Hematopoietic multipotent progenitor cell treated with erythropoietin and hydrocortisone succinate and interleukin-3 and kit ligand, for 8 days (in vitro differentiated cells): ENCODE measurements at places on chromosomes 13 and 19.

DNA sequence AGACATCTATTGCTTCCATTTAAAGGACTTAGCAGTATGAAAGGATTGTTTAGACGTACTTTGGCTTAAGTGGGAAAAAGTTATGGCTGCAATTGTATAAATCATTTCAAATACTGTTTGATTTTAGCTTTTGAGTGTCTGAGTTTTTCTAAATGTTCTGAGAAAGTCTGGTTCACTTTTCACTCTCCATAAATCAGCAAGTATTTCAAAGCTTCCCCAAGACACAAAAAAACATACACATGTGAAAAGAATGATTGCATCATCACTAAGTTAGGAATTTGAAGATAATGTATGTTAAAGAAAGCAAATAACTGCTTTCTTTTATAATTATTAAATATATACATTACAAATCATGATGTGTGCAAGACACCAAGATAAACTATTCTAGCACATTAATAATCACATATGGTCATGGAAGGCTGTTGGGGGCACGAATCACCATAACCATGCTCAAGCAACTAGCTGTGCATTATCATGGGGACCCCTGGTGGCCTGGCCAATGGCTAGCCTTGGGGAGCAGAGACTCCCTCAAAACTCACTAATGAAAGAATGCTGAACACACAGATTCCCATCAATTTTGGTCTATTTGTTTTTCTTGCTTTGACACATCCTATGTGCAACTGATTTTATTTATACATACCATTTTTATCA is 111.1 kb downstream of the MIPEP start:
- DNase-seq, result no peak

DNA sequence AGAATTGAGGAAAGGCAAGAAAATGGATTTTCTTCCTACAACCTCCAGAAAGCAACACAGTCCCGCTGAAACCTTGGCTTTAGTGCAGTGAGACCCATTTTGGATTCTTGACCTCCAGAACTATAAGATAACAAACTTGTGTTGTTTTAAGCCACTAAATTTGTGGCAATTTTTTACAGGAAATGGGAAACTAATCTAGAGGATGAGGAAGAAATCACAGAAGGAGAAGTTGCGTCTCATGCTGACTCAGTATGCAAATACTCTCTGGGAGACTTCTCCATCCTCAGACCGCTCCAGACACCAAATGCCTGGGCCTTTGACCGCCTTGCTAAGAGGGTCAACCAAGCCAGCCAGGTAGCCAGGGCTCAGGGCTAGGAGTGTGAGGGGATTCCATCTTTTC is 13.1 kb upstream of the CEACAM16 start:
- DNase-seq, result no peak

DNA sequence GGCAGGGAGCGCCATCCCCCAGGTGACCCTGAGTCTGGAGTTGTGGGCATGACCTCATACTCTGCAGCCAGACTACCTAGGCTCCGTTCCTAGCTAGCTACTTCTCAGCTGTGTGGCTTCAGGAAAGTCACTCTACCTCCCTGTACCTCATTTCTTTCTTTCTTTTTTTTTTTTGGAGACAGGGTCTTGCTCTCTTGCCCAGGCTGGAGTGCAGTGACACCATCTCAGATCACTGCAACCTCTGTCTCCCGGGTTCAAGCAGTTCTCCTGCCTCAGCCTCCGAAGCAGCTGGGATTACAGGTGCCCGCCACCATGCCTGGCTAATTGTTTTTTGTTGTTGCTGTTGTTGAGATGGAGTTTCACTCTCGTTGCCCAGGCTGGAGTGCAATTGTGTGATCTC is 15.0 kb downstream of the PLIN3 start:
- no peak for DNase-seq

- no peak for DNase-seq
These were observed 5.9 kb upstream of the ZNF551 start for GRCh38 chr19:57675881-57676280.
